RWPE2 (cell line): ENCODE measurements at places on chromosomes 1 and 21.

- no peak for DNase-seq
Observed at GRCh38 chr1:28927648-28928313, 13.4 kb downstream of the EPB41 start.

GRCh38 chr1:3551290-3551678 lies 60.0 kb downstream of the MEGF6 start:
- DNase-seq: no peak

DNA sequence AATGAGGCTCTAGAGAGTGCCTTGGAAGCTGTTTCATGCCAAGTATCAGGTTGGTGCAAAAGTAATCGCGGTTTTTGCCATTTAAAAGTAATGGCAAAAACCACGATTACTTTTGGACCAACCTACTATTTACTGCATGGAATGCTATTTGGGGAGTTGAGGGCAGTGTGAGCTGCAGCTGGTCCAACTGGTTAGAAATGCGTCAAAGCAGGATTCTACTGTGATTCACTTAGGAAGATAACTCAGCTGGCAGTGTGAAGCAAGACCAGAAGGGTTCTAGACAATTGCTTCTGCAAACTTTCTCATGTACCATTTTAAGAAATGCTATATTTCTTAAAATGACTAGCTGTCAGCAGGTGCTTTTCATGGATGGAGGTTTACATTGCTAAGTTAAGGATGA lies 21.2 kb upstream of the PLA2G2C start:
- no peak for DNase-seq

- no peak for DNase-seq
Observed at GRCh38 chr1:33268927-33269610, 12.8 kb downstream of the ZNF362 start.

DNA sequence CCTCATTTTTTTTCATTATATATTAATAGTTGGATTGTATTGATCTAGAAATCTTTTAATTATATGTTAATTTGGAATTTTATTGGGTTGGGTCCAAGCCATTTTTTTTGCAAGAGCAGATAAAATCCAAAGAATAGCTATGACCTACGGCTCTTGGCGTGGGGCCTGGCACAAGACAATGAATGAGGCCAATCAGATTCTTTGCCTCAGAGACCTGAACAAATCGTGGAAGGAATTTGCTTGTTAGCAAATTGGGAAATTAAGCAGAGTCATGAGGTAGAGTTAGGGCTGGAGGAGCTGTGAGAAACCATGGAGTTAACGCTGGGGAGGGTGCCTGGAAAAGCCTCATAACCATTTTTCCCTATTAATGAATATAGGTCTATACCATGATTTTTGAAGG lies 40.1 kb downstream of the CAMSAP2 start:
- DNase-seq: no peak

DNA sequence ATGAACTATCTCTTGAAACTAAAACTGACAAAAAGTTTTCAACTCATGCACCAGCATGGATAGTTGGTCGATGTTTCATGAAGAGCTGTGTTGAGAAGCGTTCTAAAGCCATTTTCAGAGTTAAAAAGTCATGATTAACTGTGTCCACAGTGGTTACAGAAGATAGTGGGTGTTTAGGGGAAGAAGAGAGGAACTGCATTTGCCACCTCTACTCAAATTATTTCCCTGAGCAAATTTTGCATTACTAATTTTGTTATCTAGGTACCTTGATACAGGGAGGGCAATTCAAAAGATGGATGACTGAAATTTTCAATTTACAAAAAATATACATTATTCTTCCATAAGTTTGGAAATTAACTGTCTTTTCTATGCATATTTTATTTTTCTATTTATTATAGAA lies 15.5 kb downstream of the SAMSN1 start:
- DNase-seq: no peak

GRCh38 chr1:107141491-107142126 lies 770 bp downstream of the NTNG1 start:
- no peak for DNase-seq

GRCh38 chr1:29830916-29831315 lies 594.6 kb downstream of the PTPRU start:
- no peak for DNase-seq

DNA sequence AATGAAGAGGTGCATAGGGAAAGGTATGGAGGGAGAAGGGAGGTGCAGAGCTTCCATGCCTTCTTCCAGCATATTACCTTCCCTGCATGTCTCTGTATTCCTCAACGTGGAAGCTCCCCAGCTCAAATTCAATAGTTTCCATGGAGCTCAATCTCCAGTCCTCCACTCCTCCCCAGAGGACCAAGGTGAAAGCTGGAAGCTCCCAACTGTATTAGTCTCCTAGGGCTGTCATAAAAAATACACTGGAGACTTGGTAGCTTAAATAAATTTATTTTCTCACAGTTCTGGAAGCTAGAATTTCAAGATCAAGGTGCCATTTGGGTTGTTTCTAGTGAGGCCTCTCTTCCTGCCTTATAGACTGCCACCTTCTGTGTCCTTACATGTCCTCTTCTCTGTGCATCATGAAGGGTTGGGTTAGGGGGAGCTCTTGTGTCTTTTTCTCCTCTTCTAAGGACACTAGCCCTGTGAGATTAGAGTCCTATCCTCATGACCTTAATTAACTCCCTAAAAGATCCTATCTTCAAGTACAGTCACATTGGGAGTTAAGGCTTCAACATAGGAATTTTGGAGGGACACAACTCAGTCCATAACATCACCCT lies 21.9 kb upstream of the RABGGTB start:
- DNase-seq: no peak

DNA sequence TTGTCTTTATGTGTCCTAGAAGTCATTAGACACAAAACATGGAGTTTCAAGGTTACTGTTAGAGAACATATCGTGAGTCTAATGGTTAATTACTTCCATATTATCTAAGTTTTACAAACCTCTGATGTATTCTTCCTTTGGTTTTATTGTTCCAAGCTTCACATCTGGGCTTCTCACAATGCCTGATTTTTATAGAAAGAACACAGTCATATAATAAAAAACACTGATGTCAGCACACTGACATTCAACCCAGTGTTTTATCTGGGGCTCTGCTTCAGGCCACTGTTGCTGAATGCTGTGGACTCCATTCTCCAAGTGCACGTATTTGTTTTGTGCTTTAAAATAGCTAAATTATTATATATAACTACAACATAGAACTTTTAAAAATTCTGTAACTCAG lies 232.9 kb downstream of the SMYD3 start:
- DNase-seq: no peak

DNA sequence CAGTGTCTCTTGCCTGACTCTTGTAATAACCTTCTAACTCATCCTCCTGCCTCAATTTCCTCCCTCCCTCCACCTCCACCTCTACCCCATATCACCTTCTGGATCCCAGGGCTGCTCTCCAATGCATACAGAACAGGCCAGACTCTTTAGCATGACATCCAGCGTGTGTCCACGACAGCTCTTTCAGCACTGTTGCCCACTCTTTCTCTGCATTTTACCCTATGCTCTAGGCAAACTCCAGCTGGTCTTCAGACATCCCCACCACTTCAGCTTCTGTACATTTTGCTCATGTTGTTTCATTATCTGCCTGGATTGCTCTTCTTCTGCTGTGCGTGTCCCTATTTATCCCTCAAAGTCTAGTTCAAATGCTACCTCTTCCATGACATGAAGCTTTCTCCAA lies 4.8 kb downstream of the INKA2 start:
- DNase-seq: no peak

GRCh38 chr1:79012500-79012899 lies 6.0 kb upstream of the ADGRL4 start:
- DNase-seq: no peak

- no peak for DNase-seq
Observed at GRCh38 chr1:165431079-165431478, 13.8 kb downstream of the RXRG start.

DNA sequence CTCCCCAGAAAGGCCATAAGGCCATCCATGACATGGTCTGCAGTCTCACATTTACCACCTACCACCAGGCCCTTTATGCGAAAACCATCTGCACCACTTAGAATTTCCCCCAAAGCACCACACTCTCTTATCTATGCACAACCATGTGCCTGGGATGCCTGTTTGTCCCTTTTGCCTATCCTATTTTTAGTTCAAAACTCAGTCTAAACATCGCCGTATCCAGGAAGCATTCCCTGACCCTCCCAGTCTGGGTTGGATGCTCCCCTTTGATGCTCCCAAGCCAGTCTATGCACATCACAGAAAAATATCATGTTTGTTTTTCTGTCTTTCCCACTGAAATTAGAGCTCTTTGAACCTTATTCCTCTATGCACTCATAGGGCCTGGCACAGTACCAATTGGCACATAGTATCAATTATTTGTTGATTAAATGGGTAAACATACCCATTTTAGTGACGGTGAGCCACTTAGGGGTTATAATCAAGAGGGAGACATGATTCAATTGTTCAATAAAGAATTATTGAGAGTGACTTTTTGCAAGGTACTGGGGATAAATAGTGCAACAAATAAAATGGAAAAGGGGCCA lies 6.7 kb downstream of the MPL start:
- no peak for DNase-seq

- no peak for DNase-seq
Observed at GRCh38 chr1:215603319-215603718, 36.2 kb downstream of the KCTD3 start.

DNA sequence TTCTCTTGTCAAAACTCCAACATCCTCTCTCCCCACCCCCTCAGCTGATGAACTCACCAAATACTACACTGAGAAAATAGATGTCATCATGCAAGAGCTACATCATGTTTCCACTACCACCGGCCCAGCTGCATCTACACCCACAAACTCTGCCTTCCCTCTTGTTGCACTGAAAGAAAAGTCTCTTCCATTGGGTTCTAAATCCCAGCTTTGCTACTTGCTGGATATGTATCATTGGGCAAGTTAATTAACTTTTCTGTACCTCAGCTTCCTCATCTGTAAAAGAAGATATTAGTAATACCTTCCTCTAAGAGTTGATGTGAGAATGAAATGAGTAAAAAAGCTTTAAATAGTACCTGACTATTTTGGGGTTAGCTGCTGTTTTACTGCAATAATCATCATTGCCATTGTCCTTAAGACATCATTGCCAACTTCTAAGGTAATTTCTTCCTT lies 108.6 kb downstream of the OLFML2B start:
- no peak for DNase-seq

DNA sequence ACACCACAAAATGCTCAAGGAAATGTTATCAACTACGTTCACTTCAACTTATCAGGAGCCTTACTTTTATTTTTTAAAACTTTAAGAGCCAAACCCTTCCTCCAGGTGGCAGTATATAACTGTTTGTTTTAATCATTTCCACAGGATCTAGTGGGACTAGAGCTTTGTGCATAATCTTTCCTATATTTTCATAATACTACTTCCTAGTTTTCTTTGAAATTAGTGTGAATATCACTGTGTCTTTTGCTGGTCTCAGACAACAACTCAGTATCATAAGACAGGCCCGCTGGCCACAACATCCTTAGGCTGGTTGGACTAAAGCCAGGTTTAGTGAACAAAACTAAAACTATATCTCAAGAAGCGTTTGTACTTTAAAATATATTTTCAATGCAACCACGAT lies 145.5 kb downstream of the TIAM1 start:
- no peak for DNase-seq

GRCh38 chr1:38094711-38095290 lies 48.2 kb upstream of the POU3F1 start:
- DNase-seq: no peak

GRCh38 chr21:26958788-26959187 lies 8.1 kb downstream of the ADAMTS5 start:
- no peak for DNase-seq

- no peak for DNase-seq
Observed at GRCh38 chr1:39976732-39977131, 21.8 kb downstream of the MFSD2A start.

DNA sequence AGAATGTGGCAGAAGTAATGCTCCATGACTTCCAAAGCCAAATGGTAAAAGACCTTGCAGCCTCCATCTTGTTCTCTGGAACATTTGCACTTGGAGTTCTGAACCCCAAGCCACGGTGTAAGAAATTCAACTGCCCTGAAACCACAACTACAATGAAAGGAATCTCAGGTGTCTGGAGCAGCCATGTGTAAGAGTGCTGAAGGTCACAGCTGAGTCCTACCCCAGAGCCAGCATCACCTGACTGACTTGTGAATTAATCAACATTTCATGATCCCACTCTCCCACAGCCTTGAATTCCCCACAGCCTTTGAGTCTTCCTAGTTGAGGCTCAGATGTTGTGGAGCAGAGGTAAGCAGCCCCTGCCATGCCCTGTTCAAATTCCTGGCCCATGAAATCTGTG lies 192.8 kb upstream of the CAMK1G start:
- DNase-seq: no peak

- no peak for DNase-seq
Observed at GRCh38 chr1:115975569-115976061, 698 bp upstream of the SLC22A15 start.

DNA sequence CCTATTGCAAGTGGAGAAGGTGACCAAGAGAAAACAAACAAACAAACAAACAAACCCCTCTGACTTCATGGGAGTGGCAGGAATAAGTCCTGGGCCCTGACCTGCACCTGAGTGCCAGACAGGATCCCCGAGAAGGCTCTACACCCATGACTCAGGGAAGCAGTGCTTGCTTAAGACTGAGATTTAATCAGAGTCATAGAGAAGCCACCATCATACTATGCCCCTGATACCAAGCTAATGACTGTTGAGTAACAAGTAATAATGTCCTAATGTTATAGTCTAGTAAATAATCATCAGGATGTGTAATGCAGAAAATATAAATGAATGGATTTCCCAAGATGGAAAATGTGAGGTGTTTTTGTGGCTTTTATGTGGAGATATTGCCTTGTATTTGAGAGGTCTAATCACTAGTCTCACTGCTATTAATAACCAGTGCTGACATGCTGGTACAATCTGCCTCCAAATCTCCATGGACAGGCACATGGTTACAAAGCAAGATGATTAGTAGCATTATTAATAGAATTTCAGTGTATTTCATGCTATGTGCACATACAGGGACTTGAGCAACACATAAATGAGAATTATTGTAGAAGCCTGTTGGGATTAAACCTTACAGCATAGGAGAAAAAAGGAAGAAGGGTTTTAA lies 1290.9 kb downstream of the MRPL39 start:
- DNase-seq: no peak

GRCh38 chr1:204123376-204123775 lies 28.5 kb downstream of the ETNK2 start:
- DNase-seq: no peak

DNA sequence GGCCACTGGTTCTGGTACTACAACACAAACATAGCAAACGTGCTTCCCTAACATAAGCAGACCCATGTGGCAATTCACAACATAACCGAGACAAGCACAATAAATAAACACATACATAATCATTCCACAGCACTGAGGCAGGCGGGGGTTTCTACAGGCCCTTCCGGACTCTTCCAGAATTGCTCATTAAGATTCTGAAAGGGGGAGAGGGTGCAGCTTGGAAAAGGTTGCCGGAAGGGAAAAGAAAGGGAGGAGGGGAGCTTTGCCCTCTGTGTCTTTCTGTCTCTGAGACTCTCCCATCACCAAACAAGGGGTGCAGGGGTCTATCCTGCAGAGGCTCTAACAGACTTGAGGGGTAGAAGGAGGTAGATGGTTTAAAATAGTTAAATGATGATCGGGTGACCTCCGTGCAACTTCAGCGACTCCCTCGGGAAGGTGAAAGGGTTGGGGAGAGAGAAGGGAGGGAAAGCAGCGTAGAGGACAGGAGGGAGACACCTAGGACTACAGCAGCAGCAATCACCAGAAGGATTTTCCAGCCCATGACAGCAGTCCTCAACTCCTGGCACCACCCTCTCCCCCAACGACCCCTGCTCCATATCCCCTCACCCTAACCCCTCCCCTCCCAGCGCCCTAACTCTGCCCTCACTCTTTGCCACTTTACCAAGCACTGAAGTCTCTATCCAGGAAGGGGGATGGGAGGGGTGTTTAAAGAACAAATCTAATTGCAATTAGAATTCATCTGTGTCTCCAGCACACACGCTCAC lies 365.5 kb upstream of the ESRRG start:
- DNase-seq: no peak
